ENCODE measurements at places on chromosomes 1 and 21.

DNA sequence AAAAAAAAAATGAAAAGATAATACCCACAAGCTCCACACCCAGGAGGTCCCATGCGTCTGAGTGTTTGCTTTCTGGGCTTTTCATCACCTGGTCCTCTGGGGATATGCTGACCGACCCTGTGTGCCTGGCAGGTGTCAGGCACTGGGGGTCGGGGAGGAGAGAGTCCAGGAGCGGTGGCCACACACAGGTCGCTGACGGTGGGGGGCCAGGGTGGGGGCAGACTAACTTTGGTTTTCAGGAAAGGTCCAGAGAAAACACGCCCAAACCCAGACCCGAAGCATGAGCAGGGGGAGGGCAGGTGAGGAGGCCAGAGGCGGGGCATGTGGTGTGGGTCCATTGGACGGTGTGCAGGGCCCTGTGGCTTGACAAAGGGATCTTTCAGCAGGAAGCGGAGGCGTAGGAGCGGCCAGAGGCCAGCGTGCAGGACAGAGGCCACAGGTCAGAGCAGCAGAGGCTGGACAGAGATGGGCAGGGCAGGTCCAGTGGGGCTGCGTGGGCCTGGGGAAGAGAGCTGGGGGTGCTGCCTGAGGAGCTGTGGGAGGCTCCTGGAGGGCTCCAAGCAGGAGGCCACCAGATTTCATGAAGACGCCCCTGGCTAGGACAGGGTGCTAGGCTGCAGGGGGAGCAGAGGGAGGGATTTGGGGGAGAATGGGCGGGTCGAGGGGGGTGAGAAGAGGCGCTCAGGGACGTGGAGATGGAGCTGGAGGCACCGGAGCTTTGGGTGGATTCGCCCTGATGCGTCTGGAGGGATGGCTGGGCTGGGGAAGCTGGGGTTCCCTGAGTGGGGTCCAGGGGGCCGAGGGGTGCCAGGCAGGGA is 15.8 kb downstream of the RNF223 start:
- DNase-seq: no peak

GRCh38 chr1:162070094-162070748 is 730 bp downstream of the NOS1AP start:
- peak; percentile 73 for DNase-seq

DNA sequence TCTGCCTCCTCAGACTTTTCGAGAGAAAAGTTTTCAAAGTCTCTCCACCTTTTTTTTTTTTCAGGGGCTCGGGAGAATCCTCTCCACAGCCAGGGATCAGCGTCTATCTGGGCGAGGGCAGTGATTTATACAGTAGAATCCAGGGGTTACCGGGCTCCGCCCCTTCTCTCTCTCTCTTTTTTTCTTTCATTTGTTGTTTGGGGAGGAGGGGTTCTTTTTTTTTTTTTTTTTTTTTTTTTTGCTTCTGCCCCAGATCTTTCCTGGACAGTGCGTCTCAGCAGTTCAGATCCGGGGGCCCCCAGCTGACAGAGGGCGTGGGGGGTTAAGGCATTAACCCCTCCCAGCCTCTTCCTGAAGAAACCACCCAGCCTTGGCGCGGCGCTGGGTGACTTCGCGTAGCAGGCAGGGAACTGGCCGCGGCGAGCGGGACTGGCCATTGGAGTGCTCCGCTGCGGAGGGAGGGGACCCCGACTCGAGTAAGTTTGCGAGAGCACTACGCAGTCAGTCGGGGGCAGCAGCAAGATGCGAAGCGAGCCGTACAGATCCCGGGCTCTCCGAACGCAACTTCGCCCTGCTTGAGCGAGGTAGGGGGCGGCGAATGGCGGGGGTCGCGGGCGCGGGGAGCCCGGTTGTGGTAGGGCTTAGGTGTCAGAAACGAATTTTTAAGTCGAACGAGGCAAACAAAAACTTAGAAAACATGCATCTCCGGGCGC is at the start of gene S1PR1:
S1PR1 (plus strand) TSS at position 504 of the 713 bp plus-strand sequence. CDS start 1,966 bp downstream, outside the sequence.
- DNase-seq: no peak

DNA sequence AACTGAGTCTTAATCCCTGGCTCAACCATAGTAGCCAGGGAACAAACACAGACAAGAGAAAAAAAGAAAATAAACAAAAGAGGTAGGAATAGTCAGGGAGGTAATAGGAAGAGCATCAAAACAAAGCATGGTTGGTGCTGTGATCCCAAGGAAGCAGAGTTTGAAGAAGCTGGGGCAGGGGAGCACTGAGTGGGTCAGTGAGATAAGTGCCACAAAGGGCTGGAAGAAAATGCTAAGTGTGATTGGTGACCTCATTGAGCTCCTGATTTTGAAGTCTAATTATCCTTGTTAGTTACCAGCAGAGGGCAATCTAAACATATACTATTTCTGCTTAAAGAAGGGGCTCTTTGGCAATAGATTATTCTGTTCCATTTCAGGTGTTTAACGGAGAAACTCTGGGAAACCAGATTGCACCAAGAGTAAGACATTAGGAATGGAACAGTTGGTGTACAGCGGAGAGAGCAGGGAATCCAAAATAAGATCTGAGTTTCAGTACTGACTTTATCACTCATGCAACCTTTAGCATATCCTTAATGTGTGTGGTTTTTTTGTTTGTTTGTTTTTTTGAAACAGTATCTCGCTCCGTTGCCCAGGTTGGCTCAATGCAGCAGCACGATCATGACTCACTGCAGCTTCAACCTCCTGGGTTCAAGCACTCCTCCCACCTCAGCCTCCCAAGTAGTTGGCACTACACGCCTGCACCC is 30.7 kb upstream of the KIAA1614 start:
- DNase-seq: peak; percentile 87

DNA sequence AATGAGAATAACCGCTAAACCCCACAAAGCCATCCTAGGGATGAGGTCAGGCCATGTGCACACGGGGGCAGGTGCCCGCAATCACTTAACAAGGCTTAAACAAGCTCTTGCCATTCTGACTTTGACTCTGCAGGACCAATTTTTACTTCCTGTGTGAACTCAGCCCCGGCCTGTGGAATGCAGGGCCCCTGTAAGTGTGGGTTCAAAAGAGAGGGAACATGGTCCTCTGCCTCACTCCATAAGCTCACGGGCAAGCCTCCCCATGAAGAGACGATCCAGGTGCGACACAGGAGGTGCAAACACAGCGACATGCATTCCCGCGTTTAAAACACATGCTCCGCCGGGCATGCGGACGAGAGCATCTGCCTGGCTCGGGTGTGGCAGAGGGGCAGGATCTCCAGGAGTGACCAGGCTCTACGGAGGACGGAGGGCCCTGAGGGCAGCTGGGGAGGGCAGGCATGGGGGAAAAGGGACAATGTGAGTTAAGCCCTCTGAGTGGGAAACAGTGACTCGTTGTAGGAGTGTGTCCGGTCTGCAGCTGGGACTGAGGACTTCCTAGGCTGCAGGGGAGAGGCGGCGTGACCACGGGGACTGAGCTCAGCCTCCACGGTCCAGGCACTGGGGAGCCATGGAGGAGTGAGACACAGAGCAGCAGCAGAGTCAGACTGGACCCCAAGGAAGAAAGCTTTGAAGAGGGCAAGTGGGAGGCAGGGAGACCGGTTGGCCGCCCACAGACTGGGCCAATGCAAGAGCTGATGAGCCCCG is 40.6 kb upstream of the AJAP1 start:
- DNase-seq: no peak

DNA sequence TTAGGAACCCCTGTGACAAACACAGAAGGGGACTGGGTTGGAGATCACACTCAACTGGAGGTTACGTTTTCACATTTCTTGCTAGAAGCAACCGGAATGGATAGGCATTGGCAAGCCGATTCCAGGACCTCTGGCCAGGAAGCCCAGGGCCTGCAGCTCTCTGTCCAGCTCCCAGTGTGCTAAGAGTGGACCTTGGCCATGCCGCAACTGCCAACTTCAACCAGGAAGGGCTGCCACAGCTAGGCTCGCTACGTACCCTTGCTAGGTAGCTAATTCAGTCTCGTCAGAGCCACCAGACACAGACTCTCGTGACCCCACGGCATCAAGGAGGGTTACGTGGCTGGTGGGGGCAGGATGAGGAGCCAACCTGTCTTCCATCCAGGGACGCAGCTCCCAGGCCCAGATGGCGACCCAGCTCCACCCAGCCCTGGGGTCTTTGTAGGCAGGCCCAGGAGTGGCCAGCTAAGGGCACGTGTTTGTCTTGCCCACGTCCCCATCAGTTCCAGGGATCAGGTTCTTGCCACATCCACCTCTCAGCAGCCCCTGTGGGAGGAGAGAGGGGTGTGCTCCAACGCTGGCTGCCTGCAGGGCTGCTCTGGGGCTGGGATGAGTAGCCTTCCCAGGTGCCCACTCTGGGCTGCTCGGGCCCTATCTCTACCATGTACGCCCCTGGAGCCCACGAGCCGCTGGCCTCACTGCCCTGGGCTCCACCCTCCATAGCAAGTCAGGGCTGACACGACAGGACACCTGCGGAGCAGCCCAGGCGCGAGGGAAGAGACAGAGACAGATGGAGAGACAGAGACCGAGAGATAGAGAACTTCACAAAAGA is 39.2 kb downstream of the UBE2G2 start:
- DNase-seq: no peak

DNA sequence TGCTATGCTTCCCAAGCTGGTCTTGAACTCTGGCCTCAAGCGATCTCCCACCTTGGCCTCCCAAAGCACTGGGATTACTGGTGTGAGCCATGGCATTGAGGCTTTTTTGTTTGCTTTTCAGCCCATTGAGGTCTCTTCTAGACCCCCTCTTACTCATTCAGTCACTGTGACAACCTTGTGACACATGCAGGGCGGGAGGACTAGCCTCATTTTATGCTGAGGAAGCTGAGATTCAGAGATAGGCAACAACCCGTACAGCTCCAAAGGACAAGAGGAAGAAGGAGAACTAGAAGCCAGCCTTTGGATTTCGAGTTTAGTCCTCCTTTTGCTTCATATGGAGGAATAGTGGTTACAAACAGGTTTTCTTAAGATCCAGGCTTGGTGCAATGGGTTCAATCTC is 83.9 kb upstream of the WDR26 start:
- DNase-seq: no peak

DNA sequence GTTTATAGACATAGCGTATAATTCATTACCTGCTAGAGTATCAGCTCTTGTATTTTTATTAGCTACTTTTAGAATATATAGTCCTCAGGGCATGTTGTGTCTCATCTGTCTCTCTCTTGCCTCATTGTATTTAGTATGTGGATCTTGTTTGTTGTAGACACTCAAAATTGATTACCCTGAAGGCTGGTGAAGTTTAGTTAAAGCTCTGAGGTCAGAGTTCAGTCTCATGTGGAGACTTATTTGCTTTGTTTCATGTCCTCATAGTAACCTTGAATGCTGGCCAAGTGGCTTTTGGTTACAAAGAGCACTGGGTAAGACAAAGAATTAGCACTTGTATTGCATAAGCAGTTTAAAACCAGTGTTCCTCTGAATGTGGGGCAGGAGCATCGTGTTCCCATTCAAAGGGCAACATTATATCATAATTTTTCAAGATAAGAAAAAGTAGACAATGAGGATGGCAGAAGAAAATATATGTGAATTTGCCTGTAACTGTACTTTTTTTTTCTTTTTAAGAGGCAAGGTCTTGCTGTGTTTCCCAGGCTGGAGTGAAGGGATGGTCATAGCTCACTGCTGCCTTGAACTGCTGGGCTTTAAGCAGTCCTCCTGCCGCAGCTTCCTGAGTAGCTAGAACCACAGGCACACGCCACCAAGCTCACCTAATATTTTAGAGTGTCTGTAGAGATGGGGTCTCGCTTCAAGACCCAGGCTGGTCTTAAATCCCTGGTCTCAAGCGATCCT is 17.4 kb downstream of the CNST start:
- no peak for DNase-seq

GRCh38 chr21:38804789-38805327 is 871 bp upstream of the ETS2 start:
- peak; percentile 62 for DNase-seq

DNA sequence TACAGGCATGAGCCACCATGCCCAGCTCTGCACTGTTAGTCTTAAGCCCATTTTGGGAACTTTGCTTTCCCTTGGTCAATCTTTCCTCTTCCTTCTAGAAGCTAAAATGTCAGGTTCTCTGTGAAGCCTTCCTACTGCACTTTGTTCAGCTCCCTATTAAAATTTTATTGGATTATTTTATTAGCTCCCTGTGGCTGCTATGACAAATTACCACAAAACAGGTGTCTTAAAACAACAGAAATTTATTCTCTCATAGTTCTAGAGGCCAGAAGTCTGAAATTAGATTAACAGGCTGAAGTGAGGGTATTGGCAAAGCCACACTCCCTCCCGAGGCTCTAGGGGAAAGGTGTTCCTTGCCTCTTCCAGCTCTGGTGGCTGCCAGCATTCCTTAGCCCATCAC is 4.2 kb upstream of the SMYD2 start:
- no peak for DNase-seq

- no peak for DNase-seq
These were observed 147.3 kb downstream of the KAZN start for GRCh38 chr1:14745789-14746188.

Measured in NCI-H2171 treated with DMSO at 0.1 percent for 48 hours (cell line).